ENCODE measurements at places on chromosomes 2 and 18. TPM values are rescaled to one million over a fixed set of nuclear protein-coding genes. Genes with fewer than 3 reads are reported as not detected.

Gene MOCOS
- polyA plus RNA-seq = 0.79 TPM

Gene MATN3
- polyA plus RNA-seq = 3.0 TPM

Gene ID2
- 367 TPM for polyA plus RNA-seq

Gene ACOXL
- polyA plus RNA-seq = 0.92 TPM

Gene NOL4
- polyA plus RNA-seq = 1.8 TPM

Gene MYOM1
- 5.9 TPM for polyA plus RNA-seq

Gene CRYGD
- polyA plus RNA-seq = not detected

Gene UGT1A8
- polyA plus RNA-seq = not detected

Gene PLEK
- polyA plus RNA-seq = 3.5 TPM

Gene PROKR1
- 0.25 TPM for polyA plus RNA-seq

Gene HOXD12
- 0.27 TPM for polyA plus RNA-seq

- DNase-seq = no peak
Measured at GRCh38 chr2:191933307-191934105, 86.6 kb upstream of the CAVIN2 start.

- no peak for DNase-seq
Measured at GRCh38 chr2:8296306-8296705, 385.6 kb upstream of the ID2 start.

GRCh38 chr2:44933434-44933951 is 8.0 kb upstream of the SIX3 start:
- DNase-seq = no peak

DNA sequence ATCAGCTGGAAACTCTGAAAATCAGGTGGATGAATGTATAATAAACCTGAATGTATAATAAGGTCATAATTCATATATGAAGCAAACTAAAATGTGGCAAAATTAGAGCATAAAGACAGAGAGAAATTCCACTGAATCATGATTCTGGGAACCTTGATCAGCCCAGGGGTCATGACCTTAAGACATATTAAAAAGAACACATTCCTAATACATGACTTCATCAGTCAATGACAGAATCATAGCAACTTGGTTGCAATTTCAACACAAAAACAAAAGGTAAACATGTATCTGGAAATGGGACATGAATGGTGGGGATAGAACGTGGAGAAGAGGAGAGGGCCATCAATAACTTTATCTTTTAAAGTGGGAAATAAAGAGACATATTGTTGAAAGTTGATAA is 17.6 kb downstream of the AFF3 start:
- DNase-seq = no peak

GRCh38 chr18:40013001-40013609 is 1941.9 kb upstream of the PIK3C3 start:
- no peak for DNase-seq

DNA sequence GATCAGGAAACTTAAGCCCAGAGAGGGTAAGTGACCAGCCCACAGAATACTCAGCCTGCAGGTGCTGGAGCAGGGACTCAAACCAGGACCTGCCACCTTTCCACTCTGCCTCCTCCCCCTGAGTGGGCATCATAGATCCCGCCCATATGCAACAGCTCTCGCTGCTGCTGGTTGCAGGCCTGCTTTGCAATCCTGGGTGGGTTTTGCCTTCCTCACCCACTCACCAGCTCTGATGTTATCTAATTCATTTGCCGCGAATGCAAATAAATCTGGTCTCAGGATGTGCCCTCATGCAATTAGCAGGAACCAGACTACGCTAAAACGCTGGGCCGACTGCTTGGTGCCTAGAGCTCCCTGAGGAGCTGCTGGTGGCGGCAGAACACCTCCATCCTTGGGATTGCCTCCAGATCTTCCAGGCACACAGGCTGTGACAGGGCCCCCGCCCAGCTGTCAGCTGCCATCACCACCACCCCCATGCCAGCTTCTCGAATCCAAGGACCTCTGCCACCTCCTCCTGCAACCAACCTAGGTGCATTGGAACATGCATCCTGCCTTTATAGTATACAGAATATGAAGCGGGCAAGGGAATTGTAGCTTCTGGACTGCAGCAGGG is 28.8 kb downstream of the CNGA3 start:
- DNase-seq = no peak

- DNase-seq = no peak
Measured at GRCh38 chr2:163373496-163373895, 362.3 kb downstream of the FIGN start.

GRCh38 chr2:231272991-231273390 is 74.6 kb downstream of the ARMC9 start:
- DNase-seq = no peak

GRCh38 chr2:60886991-60887390 is 5.6 kb downstream of the REL start:
- DNase-seq = no peak

DNA sequence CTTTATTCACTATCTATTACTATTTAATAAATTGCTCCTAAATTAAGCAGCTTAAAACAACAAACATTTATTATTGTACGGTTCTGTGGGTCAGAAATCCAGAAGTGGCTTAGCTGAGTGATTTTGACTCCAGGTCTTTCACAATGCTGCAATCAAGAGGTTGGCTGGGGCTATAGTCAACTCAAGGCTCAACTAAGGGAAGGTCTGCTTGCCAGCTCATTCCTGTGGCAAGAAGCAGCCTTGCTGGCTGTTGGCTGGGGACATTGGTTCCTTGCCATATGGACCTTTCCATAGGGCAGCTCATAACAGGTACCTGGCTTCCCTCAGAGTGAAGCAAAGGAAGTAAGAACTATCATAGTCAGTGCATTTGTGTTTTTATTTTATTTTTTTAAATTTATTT is 5.0 kb upstream of the MRPL19 start:
- DNase-seq = no peak

GRCh38 chr18:463827-464541 is 36.5 kb downstream of the COLEC12 start:
- no peak for DNase-seq

DNA sequence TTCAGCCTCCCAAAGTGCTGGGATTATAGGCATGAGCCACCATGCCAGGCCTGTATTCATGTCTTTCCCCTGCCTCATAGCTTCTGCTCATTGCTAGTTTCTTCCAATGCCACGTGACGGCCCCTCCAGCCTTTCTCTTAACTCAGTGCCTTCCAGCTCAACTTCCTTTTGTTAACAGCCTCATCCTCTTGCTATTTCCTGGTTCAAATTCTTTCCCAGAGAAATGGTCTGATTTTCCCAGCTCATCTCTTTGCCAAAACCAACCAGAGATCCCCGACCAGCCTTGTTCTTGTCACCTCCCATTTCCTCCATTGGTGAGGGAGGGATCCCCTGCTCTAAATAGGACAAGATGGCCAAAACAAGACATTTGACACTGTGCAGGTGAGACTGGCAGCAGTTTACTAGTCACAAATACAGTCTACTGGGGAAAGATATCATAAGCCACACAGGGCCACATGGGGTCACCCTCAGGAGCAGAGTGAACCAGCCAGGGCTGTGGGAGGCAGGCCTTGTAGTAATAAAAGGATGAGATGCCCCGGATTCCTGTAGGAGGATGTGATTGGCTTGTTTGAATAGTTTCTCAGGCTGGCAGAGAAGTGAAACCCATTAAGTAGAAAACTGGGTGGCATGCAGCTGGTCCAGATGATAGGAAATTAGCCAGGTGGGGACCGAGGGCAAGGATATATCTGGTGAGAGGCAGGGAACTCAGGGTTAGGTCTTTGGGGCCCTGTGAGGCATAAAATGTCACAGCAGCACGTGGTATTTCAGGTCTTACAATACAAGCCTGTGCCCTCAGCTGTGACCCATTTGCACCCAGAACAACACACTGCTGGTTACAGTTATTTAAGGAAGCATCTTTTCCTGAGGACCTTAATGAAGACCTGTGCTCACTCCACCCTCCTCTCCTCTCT is 6.4 kb downstream of the CD207 start:
- no peak for DNase-seq

DNA sequence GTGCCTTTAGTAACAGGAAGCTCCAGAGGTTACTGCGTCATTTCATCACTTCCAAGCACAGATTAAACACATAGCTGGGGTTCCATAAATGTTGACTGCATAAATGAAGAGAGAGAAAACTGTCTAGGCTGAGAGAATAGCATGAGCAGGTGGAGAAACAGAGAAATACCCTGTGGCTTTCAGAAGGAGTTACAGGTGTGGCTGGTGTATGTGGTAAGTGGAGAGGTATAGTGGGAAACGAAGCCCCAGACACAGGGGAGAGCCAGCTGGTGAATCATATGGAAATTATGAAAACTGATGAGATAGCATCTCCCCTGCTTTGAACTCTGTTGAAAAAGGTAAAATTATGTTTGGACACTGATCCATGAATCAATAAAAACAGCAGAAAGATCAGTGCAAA is 807.4 kb upstream of the POU3F3 start:
- DNase-seq = no peak

DNA sequence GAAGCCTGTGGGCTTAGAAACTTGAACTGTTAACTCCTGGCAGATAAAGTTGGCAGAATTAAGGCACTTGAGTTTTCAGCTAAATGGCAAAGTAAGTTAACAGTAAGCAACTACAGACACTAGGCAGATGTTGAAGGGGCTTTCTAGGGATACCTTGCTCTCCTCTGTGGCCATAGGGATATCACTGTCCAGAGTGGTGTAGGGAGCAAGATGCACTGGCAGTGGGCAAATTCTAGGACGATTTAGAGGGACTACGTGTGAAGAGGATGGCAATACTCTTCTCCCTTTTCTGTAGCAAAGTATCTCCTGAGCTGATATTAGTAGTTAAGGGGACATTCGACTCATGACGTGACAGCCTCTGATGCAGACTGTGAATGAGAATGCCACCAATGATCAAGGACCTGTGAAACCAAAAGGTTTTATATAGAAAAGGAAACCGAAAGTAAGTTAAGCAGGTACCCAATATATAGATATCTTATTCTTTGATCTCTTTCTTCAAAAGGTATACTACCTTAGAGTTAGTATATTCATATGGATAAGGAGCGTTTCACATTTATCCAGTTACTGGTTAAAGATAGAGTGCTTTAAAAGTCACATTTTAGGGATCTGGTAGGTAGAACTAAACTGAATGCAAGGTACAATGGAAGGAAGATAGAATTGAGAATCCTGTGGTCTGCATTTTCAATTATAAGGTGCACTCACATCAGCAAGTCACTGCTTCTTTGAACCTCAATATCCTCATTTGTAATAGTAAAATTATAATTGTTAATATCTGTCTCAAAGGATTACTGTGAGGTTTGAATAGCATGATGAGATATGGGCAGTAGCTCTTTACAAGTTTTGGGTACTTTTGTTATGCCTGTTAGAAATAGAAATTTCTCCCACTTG is 106.4 kb downstream of the KCNH7 start:
- DNase-seq = no peak

DNA sequence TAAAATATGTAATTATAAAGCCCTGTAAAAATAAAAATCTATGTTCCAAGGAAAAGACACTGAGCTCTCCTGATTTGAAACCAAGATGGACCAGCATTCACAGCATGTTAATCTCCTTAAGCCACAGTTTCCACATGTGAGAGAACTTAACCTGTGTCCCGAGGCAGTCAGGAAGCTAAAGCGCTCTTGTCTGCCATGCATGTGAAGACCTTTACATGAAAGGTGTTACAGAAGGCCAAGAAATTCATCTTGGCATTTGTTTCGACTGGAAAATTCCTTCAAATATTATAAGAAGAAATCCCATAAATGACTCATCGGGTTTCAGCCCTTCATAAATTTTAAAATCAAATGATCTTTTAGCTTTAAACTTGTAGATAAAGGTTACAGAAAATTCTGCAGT is 328.6 kb downstream of the CDH2 start:
- DNase-seq = no peak

DNA sequence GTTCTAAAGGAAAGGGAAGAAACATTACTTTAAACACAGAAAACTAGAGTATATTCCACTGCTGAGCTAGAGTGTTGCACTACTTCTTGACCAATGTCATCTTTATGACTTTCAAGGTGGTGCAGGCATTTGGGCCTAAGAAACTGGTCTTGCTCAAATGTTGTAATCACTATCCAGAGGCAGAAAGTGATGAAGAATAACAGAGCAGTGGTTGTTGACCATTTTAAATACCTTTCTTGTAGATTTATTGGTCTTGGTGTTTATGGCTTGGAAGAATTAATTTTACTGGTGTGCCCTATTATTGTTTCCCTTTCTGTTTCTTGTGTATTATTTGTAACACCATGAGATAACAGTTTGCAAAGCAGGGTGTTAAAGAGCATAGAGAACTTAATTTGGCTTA is 56.9 kb upstream of the SCN7A start:
- no peak for DNase-seq

- DNase-seq = no peak
Measured at GRCh38 chr2:48452108-48452507, 77.8 kb upstream of the STON1 start.

DNA sequence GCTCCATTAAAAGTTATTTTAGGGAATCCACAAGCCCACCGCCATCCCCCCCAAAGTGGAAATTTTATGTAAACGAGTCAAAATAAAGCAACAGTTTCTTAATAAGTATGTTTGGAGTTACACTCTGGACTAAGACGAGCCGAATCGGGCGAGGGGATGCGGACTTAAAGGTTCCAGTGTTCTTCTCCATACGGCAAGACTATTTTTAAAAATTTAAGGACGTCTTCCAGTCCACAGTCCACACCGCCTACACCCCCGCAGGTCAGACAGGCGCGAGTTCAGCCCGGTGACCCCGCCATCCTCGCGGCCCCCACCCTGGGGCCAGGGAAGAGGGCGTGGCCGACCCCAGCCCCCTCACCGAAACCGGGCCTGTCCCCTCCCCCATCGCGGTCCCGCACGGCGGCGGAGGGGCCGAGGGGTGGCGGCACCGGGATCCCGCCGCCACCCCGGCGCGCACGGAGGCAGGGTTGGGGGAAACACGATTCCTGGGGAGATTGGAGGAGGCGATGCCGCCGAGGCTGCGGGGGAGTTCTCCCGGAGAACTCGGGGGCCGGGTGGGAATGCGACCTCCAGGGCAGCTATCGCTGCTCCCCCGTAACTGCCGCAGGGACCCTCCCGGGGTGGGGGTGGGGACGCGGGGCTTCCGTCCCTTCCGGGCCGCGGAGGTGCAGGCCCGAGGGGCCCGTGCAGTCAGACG is 24.5 kb upstream of the SMAD7 start:
- no peak for DNase-seq

- no peak for DNase-seq
Measured at GRCh38 chr18:79788734-79789085, 9.0 kb upstream of the KCNG2 start.

GRCh38 chr2:86062043-86062442 is 43.6 kb downstream of the POLR1A start:
- no peak for DNase-seq

GRCh38 chr18:49846718-49847470 is 33.6 kb upstream of the ACAA2 start:
- DNase-seq = no peak

- no peak for DNase-seq
Measured at GRCh38 chr2:14621114-14621513, 11.4 kb upstream of the LRATD1 start.
